ENCODE measurements at places on chromosomes 6 and 20.

- H3K4me1 ChIP-seq, result peaks cover 7% of the 10 kb centered on the region
- no peak for DNase-seq
- H3K27ac ChIP-seq, result no peak overlapping the region
Observed at GRCh38 chr20:61862881-61863280, 202.8 kb downstream of the TAF4 start.

DNA sequence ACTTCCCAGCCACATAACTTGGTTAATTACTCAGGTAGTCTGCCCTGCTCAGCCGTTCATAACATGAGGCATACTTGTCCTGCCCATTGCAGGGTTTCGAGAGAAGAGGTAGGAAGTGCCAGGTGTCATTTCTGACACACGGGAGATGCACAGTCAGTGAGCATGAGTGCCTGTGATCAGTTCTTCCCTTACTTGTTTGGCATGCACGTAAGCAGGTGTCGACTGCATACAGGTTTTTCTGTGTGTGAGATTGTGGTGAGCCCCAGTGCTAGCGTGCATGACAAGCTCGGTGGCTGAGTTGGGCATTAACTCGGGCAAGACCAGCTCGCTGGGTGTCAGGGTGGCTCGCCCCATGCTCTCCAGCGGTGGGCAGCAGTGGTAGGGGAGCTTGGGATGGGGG, 51.2 kb upstream of the SLC22A1 start:
- peaks cover 32% of the 10 kb centered on the region for H3K4me1 ChIP-seq
- H3K36me3 ChIP-seq, result peaks cover 43% of the 10 kb centered on the region
- no peaks in the 10 kb centered on the region for H3K27me3 ChIP-seq
- peak overlapping the region; percentile 37 for H3K27ac ChIP-seq
- no peak overlapping the region for H3K4me3 ChIP-seq

GRCh38 chr20:21982559-21982958, 277.1 kb downstream of the PAX1 start:
- no peak overlapping the region for H3K27ac ChIP-seq
- H3K27me3 ChIP-seq, result no peaks in the 10 kb centered on the region
- peaks cover 11% of the 10 kb centered on the region for H3K36me3 ChIP-seq
- H3K4me1 ChIP-seq, result no peaks in the 10 kb centered on the region
- H3K4me3 ChIP-seq, result no peak overlapping the region

DNA sequence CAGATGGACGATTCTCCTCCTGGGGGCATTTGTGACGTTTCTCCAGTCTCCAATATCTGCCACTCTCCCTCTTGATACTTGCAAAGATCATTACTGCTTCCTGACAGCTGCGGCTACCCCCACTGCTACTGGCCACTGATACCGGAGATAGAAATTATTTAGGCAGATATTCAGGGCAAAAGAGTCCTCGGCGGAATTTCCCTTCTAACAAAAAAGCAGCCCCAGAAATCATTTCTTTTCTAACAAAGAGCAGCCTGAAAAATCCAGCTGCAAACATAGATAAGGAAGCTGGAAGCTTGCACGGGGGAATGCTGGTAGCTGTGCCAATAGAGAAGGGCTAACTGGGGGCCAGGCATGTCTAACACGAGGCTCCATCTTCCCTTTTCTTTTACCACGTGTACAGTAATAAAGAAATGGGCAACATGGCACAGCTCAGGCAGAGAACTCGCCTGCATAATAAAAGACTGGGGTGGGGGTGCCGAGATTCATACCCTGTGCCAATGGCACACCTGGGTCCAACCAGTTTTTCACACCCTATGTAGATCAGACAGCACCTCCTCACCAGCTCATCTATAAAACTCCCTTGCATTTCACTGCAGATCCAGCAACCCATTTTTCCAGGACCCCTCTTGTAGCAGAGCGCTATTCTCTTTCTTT, 6.1 kb downstream of the TP53RK start:
- H3K4me1 ChIP-seq, result peaks cover 52% of the 10 kb centered on the region
- H3K27ac ChIP-seq, result peak overlapping the region; percentile 32
- no peaks in the 10 kb centered on the region for H3K27me3 ChIP-seq
- H3K4me3 ChIP-seq, result no peak overlapping the region
- peaks cover 13% of the 10 kb centered on the region for H3K36me3 ChIP-seq

DNA sequence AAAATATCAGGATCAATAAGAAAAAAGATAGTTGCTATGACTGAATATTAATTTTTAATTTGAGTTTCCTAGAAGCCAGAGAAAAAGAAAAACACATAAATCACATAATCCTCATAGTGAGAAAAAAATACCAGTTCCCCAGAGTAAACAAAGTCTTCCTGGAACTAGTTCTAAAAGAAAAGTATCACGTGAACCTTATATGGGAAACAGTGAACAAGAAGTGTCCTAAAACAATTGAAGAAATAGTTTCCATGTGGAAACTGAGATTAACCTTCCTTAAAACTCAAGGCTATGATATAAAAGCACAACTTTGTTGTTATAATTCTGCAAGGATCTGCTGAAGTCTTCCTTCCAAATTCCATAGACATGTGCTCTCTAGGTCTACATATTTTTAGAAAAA, 50.6 kb downstream of the RCAN2 start:
- H3K27me3 ChIP-seq, result peaks cover 11% of the 10 kb centered on the region
- H3K4me3 ChIP-seq, result no peak overlapping the region
- peaks cover 7% of the 10 kb centered on the region for H3K36me3 ChIP-seq
- no peaks in the 10 kb centered on the region for H3K4me1 ChIP-seq
- DNase-seq, result no peak

DNA sequence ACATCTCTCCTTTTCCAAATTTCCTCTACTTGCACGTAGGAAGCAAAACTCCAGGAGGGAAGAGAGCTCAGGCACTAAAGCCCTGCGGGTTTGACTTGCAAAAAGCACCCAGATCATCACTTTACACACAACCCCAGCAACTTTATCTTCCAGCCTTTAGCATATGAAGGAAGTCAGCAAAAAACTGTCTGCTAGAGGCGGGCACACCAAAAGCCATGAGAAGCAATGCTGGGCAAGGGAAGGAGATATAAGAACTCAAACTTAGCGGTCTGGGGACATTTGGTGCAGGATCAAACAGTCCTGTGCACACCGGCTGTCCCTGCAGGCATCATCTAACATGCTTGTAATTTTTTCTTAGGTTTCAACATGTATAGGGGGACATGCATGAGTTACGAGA, 113.3 kb downstream of the JPH2 start:
- H3K4me3 ChIP-seq, result no peak overlapping the region
- peaks cover 27% of the 10 kb centered on the region for H3K4me1 ChIP-seq
- H3K27ac ChIP-seq, result no peak overlapping the region
- no peak for DNase-seq

- no peak overlapping the region for H3K27ac ChIP-seq
- peaks cover 10% of the 10 kb centered on the region for H3K36me3 ChIP-seq
- DNase-seq, result no peak
- H3K4me3 ChIP-seq, result no peak overlapping the region
- H3K27me3 ChIP-seq, result peaks cover 3% of the 10 kb centered on the region
Observed at GRCh38 chr6:110265273-110265672, 85.0 kb downstream of the CDC40 start.

DNA sequence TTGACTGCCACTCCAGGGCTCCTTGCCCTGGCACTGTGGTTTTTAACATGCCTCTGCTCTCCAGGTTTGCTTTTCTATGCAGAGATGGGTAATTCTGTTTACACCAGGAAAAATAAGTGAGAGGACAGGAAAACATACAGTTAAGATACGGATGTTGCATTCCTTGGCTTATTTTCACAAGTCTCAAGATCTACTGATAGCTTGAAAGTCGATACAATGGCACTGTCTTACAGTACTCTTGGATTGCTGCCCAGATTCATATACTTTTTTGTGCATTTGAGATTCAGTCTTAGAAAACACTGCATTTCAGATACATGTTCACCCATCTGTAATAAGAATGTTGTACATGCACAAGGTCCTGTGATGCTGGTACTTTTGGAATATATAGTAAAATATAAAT, 159.6 kb upstream of the FLRT3 start:
- H3K36me3 ChIP-seq, result peaks cover 13% of the 10 kb centered on the region
- DNase-seq, result no peak
- H3K4me3 ChIP-seq, result no peak overlapping the region
- no peak overlapping the region for H3K27ac ChIP-seq
- no peaks in the 10 kb centered on the region for H3K27me3 ChIP-seq
- H3K4me1 ChIP-seq, result no peaks in the 10 kb centered on the region

DNA sequence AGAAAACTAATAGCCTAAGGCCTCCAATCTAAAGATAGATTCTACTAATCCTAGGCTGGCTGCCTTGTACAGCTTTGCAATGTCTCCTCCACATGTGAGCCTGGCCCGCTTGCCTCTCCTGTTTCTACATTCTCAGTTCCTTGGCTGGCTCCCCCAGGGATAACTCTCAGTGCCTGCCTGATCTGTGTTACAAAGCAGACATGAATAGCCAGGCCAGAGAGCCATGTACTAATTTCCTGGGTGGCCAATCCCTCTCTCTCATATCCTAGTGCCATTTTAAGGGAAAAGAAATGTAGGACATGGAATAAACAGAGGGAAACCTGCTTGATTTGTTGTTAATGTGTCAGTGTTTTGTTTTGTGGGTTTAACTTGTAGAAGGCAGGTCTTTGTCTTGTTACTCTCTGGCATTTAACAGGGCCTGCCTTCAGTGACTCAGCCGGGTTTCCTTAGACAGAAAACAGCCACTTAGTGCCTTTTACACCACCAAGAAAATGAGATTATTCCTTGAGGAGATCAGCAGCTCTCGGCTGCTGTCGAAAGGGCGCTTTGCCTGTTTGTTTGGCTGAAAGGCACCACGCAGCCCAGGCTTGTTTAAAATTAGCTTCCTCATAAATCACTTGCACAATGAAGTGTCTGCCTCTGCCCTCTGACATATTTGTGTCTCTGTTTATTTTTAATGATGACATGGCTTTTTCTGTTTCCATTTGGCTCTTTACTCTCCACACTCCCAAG, 702.7 kb downstream of the MAFB start:
- H3K27me3 ChIP-seq, result no peaks in the 10 kb centered on the region
- H3K36me3 ChIP-seq, result peaks cover 5% of the 10 kb centered on the region

DNA sequence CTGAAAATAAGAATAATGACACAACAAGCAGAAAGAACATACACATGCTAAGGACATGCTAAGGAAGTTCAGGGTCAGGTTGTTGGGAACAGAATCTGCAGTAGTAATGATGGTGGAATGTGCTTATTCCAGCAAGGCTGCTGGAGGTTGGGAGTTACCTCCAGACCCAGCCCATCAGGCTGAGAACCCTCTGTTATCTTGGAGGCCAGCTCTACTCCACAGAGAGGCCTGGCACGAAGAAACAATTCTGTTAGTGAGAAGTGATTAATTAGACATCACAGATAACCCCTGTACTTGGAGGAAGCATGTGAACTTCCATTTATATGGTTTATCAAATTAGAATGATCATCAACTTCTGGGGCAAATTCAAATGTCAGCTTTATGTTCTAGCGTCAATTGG, 22.1 kb upstream of the ARHGAP18 start:
- H3K27ac ChIP-seq, result no peak overlapping the region
- peaks cover 16% of the 10 kb centered on the region for H3K4me1 ChIP-seq

GRCh38 chr6:67094431-67094946, 1387.5 kb upstream of the EYS start:
- H3K27me3 ChIP-seq, result no peaks in the 10 kb centered on the region
- DNase-seq, result no peak
- H3K4me1 ChIP-seq, result no peaks in the 10 kb centered on the region
- peaks cover 11% of the 10 kb centered on the region for H3K36me3 ChIP-seq

DNA sequence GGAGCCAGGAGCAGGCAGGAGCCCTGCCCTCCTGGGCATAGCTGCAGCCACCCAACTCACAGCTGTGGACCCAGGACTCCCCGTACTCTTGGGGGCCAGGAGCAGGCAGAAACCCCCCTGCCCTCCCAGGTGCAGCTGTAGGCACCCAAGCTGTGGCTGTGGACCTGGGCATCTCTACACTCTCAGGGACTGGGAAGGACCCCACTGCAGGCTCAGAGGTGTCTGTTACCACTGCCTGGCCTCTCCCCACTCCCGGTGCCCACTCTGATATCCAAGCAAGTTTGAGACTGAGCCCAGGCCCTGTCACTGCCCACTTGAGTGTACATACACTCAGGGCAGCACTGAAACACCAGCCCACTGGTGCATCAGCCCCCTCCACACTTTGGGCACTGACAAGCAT, 193.5 kb upstream of the MANEA start:
- no peak for DNase-seq
- no peak overlapping the region for H3K27ac ChIP-seq
- no peaks in the 10 kb centered on the region for H3K27me3 ChIP-seq
- no peak overlapping the region for H3K4me3 ChIP-seq
- H3K4me1 ChIP-seq, result no peaks in the 10 kb centered on the region
- H3K36me3 ChIP-seq, result peaks cover 5% of the 10 kb centered on the region

GRCh38 chr20:63809856-63810255, 21.2 kb downstream of the ZBTB46 start:
- H3K27ac ChIP-seq, result no peak overlapping the region
- no peak overlapping the region for H3K4me3 ChIP-seq
- no peaks in the 10 kb centered on the region for H3K27me3 ChIP-seq
- H3K4me1 ChIP-seq, result no peaks in the 10 kb centered on the region
- no peaks in the 10 kb centered on the region for H3K36me3 ChIP-seq

DNA sequence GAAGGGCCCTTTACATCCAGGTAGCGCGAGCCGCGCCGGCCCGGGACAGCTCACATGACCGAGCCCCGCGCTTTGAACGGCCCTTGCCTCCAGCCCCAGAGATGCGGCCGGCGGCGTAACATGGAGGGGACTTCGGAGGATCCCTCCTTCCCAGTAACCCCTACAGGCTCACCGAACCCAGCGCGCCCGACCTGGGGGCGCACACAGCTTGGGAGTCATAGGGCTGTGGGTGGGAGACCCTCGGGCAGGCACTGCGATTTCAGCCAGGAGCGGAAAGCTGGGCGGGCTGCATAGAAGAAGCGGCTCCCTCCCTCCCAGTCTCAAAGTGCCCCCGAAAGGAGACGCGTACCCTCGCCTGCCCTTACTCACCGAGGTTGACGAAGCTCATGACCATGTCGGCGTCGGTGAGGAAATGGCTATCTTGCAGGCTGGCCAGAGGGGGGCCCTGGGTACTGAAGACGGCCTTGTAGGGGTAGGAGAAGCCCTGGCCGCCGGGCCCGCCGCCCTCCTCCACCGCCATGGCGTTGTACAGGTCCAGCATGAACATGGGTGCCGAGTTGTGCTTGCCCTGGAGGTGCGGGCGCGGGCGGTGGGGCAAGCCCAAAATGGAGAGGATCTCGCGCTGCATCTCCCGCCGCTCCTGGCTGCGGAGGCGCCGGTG, 975 bp downstream of the BMP7 start:
- H3K27me3 ChIP-seq, result peaks cover 53% of the 10 kb centered on the region
- H3K27ac ChIP-seq, result no peak overlapping the region
- H3K36me3 ChIP-seq, result no peaks in the 10 kb centered on the region
- DNase-seq, result no peak
- no peak overlapping the region for H3K4me3 ChIP-seq

DNA sequence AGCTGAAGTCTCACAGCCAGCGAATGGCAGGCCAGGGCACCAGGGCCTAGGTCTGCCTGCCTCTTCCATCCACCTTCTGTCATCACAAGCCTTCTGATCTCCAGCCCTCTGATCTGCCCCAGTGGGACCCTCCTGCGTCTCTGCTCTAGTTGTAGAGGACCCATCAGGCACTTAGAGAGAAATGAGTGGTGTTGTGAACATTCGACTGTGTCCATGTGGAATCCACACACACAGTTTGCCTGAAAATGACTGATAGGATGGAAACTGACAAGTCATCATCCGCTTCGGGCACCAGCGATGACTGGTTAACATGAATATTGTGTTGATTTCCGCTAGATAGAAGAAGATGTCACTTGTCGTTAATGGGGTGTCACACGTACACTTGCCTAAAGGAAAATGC, 221.0 kb downstream of the PTPRT start:
- no peak overlapping the region for H3K4me3 ChIP-seq
- H3K27ac ChIP-seq, result no peak overlapping the region
- no peaks in the 10 kb centered on the region for H3K4me1 ChIP-seq
- no peak for DNase-seq
- H3K27me3 ChIP-seq, result no peaks in the 10 kb centered on the region
- no peaks in the 10 kb centered on the region for H3K36me3 ChIP-seq

GRCh38 chr6:4291453-4292403, 156.4 kb upstream of the ECI2 start:
- H3K4me3 ChIP-seq, result no peak overlapping the region
- no peaks in the 10 kb centered on the region for H3K4me1 ChIP-seq
- DNase-seq, result no peak
- H3K36me3 ChIP-seq, result no peaks in the 10 kb centered on the region
- peaks cover under 1% of the 10 kb centered on the region for H3K27me3 ChIP-seq
